ENCODE measurements at places on chromosomes 2 and 18.
A peak's percentile ranks its signal among the peaks of the same experiment; 100 is the strongest.

DNA sequence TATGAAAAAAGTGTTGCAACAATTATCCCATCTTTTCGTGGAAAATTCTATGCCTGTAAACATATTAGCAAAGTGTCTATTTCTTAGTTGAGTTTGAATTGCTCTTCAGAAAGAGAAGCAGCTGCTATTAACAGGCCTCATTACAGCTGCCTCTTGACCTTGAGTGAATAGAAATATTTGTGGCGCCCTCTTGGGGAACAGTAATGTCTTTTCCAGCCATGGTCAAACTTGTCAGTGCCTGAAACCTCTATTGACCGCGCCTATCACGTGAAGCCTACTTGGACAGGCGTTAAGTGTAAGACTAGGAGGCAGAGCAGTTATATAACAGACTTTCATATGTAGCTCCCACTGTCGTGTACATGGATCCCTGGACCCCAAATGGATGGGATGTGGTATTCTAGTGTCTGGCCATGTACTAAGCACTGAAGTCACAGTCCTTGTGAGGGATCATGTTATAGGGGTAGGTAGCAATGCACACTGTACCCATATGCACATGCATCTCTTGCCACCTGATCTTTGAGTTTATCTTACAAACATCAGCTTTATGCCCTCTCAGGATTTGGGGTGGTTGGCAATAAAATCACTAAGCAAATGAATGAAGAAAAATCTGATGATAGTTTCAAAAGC lies 245.0 kb downstream of the PTGR3 start:
- DNase-seq: no peak

- DNase-seq: no peak
These were observed 74.9 kb downstream of the ANKRD44 start for GRCh38 chr2:197235711-197236110.

DNA sequence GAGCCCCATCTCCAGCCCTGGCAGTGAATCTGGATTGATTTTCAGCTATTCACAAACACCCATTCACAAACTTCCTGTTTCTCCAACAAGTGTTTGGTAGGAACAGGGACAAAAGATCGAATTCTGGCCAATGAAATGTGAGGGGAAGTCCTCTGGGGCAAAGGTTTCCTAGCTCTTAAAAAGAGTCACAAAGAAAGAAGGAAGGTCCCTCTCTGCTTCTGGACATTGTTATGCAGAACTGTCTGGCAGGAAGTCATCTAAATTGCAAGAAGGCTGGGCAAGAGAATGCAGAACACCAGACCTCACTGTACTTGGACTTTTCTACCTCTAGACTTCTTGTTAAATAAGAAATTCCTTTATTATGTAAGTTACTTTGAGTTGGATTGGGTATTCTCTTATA lies 137.3 kb downstream of the CCDC148 start:
- no peak for DNase-seq

DNA sequence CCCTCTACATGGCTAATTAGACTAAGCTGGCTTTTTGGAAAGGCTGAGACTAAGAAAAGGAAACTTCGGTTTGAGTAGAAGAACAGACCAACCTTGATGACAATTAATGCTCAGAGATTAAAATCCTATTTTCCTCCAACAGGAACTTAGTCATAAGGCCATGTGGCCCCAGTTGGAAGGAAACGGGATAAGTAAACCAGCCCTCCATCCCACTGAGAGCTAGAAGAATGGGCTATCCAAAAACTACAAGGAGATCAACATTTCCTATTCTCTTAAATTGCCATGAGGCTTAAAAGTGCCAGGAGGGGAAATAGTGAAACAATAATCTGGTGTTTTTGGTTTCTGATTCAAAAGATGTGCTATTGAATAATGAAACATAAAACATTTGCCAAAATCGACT lies 216.6 kb downstream of the PAX3 start:
- DNase-seq: no peak

DNA sequence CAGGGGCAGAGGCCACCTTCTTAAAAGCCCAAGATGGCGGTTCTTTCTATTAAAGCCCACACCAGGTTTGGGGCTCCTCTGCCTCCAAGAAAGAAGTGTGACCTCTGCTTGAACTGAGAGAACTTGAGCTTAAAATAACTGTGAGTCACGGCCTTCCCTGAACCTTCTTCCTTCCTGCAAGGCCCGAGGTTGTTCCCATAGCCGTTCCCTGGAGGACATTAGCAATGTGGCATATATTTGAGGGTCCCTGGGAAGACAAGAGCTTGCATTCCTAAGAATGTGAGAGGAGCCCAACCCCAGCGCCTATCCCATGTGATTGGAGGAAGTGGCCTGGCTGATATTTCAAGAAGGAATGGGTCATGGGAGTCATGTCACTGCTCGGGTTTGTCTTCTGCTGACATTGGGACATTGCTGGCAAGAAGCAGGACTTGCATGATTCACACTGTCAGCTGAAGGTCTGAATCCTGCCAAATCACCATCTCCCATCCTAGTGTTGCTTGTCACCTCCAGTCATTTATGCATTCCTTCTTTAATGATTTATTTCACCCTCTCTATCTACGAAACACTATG lies 168.1 kb downstream of the TRIB2 start:
- DNase-seq: no peak

DNA sequence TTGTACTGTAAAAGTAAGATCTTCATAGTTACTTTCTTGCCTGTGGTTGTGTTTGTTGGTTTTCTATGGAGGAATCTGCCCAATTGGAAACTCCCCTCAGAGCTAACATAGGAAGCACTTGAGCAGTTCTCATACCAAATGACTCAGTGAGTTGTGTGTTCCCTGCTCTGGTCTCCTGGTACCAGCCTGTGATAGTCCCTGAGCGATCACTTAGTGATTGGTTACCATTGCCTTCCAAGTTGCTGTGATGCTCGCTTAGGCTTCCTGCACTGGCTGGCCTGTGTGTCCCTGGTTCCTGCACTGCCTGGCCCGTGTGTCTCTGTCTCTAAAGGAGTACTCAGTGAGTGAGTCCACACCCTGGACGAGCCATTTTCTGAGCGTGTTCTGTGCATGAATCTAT lies 133.0 kb downstream of the MAP4K4 start:
- no peak for DNase-seq

DNA sequence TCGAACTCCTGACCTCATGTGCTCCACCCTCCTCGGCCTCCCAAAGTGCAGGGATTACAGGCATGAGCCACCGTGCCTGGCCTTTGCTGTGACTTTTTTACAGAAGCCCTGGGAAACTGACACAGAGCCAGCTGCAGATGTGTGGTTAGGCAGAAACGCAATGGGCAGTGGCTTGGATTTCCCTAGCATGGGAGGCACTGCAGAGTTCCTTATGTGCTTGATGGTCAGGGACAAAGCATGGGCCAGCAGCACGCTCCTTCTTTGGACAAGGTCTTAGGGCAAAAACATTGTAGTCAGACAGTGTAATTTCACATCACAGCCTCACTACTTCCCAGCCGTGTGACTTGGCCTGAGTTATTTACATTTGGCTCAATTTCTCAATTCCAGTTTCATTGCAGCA lies 153.9 kb downstream of the RNF144A start:
- no peak for DNase-seq

- no peak for DNase-seq
These were observed 78.4 kb upstream of the ZSWIM2 start for GRCh38 chr2:186927185-186927866.

- DNase-seq: no peak
These were observed 43.1 kb downstream of the MAP4K4 start for GRCh38 chr2:101740555-101740964.

DNA sequence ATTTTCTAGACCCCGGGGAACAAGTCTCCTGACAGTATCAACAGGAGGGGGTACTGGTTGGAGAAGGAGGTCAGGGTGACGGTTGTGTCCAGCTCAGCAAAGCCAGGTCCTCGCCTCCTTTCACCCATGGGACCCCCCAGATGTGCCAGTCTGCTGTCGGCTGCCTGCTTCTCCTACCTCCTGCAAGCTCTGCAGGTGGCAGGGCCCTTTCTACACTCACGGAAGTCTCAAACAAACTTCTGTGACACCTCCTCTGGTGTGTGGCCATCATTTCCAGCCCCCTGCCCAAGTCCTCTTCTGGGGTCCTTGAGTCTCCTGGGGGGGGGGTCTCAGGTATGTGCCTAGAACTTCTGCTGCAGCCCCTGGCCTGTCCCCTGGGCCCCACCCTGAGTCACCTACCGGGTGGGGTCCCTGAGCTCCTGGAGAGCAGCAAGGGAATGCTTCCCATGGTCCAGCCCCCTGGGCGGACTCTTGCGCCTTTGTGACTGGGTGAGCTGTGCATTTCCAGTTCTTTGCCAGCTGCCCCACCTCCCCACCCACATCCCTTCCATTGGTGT lies 12.8 kb downstream of the SH3RF3 start:
- DNase-seq: no peak

DNA sequence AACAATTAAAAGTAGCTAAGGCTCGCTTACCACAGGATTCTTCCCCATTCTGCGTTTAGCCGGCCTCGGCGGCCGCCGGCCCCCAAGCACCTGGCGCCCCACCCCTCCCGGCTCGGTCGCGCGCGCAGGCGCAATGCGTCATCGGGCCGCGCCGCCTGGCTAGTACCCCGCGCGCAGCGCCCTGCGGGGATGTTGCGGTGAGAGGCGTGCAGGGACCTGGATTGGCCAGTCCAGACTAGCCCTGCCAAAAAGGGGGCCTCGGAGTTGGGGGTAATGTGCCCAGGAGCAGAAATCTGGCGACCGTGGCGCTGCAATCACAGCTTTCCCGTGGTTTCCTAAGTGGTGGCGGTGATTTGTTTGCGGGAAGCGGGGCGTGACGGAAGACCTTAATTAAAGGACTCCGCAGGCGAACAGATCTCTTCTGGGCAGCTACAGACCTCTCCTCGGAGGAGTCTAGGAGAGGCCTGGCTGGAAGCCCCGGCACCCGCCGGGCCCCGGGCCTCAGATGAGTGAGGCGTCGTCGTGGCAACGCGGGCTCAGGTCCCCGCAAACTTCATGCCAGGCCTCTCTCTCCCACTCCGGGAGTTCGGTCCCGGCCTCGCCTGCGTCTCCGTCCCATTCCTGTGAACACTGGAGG lies 606 bp downstream of the TMEM237 start:
- peak; percentile 44 for DNase-seq

DNA sequence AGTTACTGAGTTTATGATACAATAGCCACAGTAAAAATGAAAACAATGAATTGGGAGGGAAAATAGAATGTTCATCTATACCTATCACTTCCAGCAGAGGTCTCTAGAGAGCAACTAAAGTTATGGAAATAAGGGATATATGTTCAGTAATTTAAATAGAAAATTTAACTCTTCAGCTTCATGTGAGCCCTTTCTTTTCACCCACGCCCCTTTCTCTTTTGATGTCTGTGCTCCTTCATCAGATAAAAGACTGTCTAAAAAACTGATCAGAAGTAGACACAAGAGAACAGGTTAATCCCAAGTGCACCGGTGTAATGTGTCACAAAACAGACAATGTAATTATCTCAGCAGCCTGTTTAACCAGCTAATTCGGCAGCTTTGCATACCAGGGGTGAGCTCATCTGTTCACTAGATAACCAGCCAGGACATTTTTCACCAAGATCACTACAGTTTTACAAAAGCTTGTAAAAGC lies 238.5 kb upstream of the ERBB4 start:
- no peak for DNase-seq

DNA sequence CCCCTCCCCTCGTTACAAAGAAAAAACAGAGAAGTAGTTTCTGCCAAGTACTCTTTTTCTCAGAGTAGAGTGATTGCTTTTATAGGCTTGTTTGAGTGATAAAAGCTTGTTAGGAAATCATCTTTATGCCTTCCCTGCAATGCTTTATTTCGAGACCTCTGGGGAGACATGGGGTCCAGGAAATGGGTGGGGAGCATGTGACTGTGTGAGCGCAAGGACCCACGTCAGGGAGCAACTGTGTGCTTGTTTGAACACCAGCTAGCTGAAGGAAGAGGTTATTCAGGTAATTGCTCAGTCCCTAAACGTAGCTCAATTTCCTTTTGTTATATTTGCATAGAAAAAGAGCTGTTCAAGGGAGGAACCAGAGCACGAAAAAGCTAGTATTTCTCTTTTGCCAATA lies 187.3 kb downstream of the FAM210A start:
- no peak for DNase-seq

- no peak for DNase-seq
These were observed 7.1 kb upstream of the XDH start for GRCh38 chr2:31421634-31422033.

DNA sequence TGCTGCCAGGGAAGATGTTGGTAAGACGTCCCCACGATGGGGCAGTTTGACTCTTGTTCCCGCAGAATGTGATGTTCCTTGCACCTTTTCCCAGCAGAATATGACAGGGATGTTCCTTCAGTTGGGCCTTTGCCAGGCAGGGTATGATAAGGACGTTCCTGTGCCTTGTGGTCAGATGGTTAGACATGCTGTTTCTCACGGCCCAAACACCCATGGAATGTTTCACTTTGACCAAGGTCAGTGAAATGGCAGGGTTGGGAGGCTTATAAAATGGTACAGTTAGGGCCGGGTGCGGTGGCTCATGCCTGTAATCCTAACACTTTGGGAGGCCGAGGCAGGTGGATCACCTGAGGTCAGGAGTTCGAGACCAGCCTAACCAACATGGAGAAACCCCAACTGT lies 40.3 kb upstream of the YPEL5 start:
- DNase-seq: no peak

DNA sequence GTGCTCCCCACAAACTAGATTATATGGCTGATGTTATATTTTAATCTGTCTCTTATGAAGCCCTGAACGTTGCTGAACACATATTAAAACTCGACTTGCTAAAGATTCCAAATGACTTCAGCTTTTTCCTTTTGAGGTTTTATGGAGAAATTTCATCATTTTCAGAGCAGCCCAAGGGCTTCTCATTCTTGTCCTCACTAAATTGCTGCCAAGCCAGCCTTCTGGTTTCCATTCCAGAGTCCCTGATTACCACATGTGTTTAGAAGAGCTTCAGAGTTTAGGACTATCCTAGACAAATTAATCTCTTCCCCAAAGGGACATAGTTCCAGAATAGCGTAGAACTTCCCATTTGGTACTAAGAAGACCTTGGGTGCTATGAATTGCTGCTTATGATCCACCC lies 77.8 kb upstream of the CCDC195 start:
- no peak for DNase-seq

DNA sequence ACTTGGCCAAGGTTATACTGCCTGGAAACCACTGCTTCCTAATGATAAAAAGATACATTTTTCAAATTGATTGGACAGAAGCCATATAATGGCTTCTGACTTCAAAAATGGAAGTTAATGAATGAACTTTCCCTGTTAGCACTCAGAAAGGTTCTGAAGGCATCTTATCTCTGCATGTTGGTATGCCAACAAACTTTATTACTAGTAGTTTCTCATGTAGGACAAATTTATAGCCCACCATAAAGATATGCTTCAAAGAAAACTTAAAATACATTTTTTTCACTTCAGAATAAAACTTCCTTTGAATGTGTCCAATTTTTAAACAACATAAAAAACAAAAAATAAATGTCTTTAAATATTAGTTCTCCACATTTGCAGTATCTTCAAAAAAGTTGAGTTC lies 10.0 kb downstream of the DOCK10 start:
- DNase-seq: no peak

- no peak for DNase-seq
These were observed 28.4 kb upstream of the MGAT4A start for GRCh38 chr2:98759338-98759737.

Measured in stimulated activated CD4-positive, alpha-beta T cell treated with anti-CD3 and anti-CD28 coated beads, Interleukin-1b, Interleukin-23, amount 100 ng/mL, for 1 hour (primary cell).